ENCODE measurements at places on chromosomes 4 and X.

GRCh38 chrX:133373386-133374079 is 41.8 kb downstream of the GPC4 start:
- DNase-seq: no peak

DNA sequence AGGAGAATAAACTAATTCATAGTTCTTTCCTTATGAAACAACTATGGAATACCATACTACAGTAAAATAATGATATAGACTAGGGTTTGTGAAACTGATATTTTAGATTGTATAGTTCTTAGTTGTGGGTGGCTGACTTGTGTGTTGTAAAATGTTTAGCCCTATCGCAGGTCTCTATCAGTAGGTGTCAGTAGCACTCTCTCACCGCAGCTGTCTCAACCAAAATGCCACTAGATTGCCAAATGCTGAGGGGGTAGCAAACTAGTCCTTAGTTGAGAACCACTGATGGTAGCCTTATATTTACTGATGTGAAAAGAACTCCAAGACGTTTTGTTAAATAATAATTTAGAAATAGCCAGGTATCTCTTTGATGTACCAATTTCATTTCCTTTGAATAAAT is 48.1 kb downstream of the RHOXF2B start:
- DNase-seq: peak; percentile 40

DNA sequence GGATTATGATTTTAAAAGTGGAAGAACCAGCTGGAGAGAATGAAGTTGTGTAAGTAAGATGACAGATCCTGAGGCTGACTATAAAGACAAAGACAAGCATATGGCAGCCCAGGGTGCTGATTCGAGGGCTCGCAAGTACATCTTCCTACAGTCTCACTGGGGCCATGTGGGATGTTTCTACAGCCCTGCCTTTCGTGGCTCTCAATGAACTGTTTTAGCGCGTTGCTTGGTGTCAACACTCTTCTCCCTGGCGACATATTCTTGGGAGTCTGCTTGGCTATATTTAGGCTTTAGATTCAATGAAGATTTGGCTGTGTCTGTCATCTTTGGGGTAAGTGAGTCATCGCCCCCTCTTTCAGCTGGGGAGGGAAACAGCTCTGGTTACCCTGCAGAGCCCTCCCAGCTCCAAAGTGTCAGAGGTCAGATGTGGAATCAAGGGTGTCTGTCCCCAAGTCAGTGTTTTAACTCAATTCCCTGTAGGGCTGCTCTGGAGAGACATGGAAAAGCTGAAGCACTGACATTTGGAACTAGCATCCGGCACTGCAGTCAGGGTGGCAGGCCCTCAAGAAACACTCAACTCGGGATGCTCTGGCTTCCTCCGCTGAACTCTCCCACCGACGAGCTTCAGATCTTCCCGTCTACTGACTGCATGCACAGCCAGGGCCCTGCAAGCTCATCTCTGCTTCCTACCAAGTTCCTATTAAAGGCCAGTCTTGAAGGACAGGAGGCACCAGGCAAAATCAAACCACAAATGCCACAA is 65.7 kb downstream of the GATB start:
- no peak for DNase-seq

GRCh38 chrX:111039606-111040005 is 56.4 kb upstream of the PAK3 start:
- DNase-seq: no peak

DNA sequence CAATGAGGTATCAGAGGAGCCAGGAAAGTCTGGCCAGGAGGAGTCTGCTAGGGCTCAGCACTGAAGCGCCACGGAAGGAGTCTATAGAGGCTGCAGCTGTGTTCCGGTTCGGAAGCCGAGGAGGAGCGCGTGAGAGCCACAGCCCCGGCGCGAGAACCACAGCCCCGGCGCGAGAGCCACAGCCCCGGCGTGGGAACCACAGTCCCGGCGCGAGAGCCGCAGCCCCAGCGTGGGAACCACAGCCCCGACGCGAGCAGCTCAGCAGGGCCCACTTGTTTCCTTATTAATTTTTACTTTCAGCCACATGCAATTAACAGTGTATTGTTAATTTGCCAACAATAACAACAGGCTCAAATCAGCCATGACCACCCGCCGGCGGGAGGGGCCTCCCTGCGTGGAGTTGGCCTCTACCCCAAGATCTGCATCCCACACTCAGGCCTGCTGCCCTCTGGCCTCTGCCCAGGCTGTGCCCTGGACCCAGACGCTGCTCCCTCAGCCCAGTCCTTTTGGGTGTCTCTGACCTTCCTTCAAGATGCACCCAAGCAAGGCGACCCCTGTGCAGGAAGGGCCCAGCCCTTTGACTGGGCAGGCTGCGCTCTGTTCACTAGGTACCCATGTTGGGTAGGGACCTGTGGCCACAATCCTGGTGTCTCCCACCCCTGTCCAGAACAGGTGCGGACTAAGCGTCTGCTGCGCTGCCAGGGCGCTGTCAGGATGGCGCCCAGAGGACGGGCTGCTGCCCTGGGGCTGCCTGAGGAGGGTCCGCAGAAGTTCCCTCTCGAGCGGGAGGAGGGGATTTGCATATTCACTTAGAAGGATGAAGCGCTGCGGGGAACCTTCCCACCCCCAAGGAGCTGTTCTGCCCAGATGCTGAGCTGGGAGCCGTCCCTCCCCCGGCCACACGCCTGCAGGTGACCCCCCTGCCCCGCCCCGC is 113.8 kb downstream of the ADRA2C start:
- peak; percentile 23 for DNase-seq

DNA sequence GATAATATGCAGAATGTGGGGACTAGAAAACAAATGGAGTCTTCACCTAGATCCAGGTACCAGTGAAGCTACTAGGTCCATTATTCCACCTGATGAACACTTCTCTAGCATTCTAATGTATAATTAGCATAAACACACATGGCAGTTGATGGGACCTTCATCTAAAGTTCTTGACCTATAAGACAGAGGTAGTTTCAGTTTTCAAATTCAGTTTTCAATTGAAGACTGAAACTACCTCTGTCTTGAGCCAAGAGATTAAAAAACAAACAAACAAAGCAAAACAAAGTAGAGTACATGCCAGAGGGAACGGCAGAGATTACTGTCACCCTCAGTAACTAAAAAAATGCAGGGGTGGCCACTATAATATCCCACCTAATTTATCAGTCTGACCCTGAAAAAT is 199.9 kb upstream of the NEIL3 start:
- no peak for DNase-seq

GRCh38 chrX:38845426-38845825 is 44.2 kb downstream of the MID1IP1 start:
- no peak for DNase-seq

DNA sequence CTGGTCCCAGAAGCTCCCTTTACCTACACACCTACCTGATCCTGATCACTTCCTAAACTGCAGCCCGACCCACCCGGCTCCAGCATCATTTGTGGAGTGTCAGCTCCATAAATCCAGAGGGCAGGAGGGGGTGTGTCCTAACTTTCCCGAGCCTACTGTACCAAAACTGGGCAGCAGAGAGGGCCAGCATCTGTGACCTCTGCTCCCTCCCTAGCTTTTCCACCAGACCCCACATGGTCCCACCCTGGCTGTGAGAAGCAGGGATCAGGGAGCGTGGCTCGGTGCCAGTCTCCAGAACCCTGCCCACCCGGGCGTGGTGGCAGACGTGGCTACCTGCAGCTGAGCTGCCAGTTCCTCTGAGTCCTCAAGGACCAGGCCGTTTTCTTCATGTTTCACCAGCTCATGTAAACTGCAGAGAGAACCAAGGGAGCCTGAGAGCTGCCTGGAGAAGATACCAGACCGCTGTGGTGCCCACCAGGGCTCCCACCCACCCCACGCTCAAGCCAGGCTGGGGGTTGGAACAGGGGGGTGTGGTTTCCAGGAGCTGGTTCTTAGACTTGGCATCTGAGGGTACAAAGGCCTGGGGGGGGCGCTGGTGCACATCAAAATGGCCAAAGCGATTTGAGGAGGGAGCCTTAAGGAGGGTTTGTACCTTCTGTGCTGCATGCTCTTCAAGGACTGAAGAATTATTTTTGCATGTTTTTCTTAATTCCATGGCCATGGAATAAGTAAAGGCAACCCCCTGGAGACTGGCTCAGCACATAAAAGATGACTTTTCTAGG is 76.7 kb upstream of the DRD5 start:
- DNase-seq: peak; percentile 68

GRCh38 chr4:153232768-153233167 is 28.5 kb downstream of the TRIM2 start:
- peak; percentile 76 for DNase-seq

- DNase-seq: no peak
Observed at GRCh38 chr4:170127758-170128157, 38.0 kb upstream of the AADAT start.

DNA sequence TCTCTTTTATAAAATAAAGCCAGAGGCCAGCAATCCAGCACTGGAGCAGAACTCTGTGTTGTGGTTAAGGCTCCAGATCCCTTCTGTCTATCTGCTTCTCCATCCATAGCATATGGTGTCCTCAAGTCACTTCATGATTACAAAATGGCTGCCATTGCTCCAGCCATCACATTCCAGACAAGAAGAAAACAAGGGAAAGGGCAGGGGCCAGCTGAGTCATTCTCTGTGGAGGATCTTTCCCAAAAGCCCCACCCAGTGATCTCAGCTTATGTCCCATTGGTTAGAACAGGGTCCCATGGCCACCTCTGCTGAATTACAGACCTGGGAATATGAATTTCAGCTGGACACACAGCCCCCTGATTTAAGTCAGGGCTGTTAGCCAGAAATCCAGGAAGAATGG is 34.1 kb upstream of the MAN2B2 start:
- no peak for DNase-seq

GRCh38 chr4:75848891-75849290 is 53.4 kb downstream of the PPEF2 start:
- no peak for DNase-seq

DNA sequence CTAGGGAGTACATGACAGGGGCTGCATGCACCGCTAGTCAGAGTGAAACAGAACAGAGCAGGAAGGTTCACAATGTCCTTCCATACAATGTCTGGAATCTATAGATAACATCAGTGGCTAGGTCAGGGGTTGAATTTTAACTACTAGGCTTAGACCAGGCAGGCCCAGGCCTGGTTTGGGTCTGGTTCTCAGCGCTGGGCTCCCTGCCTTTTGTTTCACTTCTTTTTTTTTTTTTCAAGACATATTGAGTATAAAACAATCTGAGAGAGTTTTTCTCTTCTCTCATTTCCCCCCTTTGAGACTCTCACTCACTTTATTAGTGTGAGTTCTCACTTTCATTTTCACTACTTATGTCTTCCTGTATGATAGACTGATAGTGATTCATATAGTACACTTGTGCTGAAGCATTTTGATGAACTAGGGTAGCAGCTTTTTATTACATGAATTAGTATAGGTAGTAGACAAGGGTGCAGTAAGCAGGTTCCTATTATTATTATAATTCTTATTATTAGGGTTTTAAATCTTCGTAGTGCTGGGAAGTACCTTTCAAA is 120.0 kb upstream of the ZDHHC15 start:
- DNase-seq: no peak

DNA sequence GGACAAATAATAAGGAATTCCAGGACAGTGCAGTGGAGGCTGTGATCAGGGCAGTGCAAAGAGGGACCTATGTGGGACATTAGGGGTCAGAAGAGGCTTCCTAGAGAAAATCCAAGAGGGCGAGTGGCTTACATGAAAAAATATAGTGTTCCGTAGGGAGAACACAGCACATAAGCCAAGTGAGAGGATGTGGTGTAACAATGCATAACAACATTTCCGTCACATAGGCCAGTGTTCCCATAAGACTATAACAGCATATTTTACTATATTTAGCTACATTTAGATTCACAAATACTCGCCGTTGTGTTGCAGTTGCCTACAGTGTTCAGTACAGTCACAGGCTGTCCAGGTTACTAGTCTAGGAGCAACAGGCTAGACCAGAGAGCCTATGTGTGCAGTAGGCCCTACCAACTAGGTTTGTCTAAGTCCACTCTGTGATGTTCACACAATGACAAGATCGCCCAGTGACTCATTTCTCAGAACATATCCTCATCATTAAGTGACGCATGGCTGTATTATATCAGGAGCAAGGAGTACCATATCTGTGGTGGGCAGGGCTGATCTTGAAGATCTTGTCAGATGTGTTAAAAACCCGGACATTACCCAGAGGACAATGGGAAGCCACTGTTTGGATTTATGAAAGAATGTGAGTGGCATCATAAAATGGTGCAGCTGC is 74.0 kb upstream of the TBL1X start:
- no peak for DNase-seq

- no peak for DNase-seq
Observed at GRCh38 chrX:144681501-144681900, 565.8 kb upstream of the SPANXN1 start.

DNA sequence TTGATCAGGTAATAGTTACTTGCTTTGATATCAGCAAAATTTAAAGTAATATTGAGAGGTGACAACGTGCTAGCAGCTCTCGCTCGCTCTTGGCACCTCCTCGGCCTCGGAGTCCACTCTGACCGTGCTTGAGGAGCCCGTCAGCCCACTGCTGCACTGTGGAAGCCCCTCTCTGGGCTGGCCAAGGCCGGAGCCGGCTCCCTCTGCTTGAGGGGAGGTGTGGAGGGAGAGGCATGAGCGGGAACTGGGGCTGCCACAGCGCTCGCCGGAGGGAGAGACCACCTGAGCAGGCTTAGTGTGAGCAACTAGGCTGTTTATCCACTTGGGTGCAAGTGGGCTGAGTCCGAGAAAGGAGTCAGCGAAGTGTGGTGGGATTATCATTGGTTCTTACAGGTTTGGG is 455.7 kb upstream of the PCDH7 start:
- no peak for DNase-seq

GRCh38 chr4:77859256-77859655 is 3.4 kb upstream of the MRPL1 start:
- no peak for DNase-seq

- no peak for DNase-seq
Observed at GRCh38 chrX:39907964-39908661, 189.6 kb downstream of the BCOR start.

DNA sequence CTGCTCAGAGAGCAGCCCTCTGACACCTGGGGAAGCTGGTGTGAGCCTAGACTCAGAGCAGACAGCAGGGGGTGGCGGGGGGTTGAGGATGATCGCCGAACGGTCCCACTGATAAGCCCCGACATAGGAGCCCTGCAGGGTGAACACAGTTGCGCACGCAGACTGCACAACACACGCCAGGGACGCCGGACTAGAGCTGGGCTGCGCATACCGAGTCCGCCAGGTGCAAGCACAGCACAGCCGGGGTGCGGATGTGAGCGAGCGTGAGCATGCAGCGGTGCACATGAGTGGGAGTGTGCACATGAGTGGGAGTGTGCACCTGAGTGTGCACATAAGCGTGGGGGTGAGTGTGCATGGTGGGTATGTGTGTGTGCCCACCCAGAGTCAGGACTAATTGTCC is 36.7 kb downstream of the FAM53A start:
- no peak for DNase-seq

- no peak for DNase-seq
Observed at GRCh38 chr4:158540125-158540907, 18.6 kb downstream of the RXFP1 start.

- DNase-seq: no peak
Observed at GRCh38 chr4:114040319-114041116, 61.1 kb upstream of the ARSJ start.

DNA sequence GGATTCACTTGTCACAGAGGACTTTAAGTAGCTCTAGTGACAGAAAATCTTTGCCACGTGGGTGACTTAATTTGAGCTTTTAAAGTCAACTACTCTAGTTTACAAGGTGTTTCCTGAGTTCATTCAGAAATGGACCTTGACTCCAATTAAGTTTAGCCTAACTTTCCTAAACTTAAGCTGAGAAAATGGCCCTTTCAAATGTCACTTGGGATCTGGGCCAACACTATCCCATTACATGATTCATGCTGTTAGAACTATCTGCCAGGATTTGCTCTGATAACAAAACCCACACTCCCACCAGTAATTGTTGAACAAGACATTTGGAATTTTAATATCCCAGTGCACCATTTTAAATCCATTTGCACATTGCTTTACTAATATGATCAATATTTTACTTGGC is 40.8 kb downstream of the C4orf46 start:
- no peak for DNase-seq

All from Karpas-422 (cell line).